ENCODE measurements at places on chromosomes 3 and 15.

DNA sequence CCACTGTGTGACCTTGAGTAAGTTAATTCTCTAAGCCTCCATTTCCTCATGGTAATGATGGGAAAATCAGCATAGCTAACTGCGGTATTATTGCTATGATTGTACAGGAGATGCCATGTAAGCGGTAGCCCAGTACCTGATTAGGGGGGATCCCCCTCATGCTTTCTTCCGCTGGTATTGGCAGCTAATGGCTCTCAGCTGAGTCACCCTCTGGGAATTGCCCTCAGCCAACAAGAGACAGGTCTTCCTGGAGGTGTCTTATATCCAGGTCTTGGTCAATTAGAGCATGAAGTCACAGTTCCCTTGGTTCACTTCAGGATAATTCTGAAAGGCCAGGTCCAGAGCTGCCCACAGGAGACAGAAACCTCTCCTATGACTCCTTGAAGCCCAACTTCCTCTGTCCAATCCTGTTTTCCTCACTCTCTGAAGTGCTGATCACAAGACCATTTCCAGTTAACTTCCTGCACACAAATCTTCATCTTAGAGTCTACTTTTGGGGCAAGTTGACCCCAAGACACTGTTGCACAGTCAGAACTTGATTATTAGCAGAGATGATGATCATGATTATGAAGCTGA is 724.7 kb upstream of the ZNF385D start:
- peak; percentile 20 for DNase-seq

- DNase-seq = peak; percentile 89
Observed at GRCh38 chr3:66481071-66482017, 19.5 kb downstream of the LRIG1 start.

DNA sequence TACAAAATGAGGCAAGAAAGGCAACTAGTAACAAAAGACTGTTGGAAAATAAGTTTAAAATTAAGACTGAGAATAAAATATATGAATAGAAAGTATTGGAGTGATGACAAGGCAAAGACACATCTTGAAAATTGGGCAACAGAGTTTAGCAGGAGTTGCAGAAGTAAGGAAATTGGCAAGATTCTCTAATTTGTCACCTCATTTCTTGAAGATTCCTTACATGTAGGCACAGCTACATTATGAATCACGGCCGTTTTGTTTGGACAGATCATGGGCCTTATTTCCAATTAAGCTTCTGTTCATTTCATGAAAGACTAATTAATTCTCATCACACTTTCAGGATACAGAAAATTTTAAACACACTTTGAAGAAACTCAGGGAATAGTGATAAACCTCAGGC is 170.1 kb downstream of the ROBO1 start:
- no peak for DNase-seq

GRCh38 chr3:15754047-15754446 is 43.7 kb downstream of the ANKRD28 start:
- no peak for DNase-seq

All from H4 (cell line).